Activated CD4-positive, alpha-beta T cell treated with anti-CD3 and anti-CD28 coated beads, Interleukin-2, Interleukin-4, amounts not matched to agents 100 ng/mL and 50 ng/mL, durations not matched to agents 16 hours and 8 hours (primary cell): ENCODE measurements at places on chromosomes 1 and 21.

DNA sequence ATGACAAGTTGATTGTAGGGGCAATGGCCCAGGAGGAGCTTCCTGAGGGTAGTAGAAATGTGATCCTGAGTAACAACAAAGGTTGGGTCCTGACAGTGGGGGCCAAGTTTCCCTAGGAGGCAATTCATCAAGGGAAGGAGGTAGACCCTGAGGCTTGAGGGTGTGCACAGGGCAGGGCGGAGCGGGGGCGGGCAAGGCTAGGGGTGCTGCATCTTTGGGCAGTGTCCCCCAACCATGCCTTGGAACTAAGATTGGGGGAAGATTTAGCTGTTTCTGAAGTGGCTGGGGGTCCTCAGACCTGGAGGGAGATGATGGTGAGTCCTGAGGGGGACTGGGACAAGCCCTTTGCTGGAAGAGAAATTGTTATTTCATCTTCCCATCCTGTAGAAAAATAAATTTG lies 50.9 kb downstream of the HUNK start:
- DNase-seq, result no peak

GRCh38 chr1:204139088-204139487 lies 12.8 kb downstream of the ETNK2 start:
- no peak for DNase-seq

GRCh38 chr1:81836007-81836626 lies 35.4 kb downstream of the ADGRL2 start:
- no peak for DNase-seq

GRCh38 chr21:46627726-46628125 lies 7.7 kb upstream of the PRMT2 start:
- DNase-seq, result no peak

DNA sequence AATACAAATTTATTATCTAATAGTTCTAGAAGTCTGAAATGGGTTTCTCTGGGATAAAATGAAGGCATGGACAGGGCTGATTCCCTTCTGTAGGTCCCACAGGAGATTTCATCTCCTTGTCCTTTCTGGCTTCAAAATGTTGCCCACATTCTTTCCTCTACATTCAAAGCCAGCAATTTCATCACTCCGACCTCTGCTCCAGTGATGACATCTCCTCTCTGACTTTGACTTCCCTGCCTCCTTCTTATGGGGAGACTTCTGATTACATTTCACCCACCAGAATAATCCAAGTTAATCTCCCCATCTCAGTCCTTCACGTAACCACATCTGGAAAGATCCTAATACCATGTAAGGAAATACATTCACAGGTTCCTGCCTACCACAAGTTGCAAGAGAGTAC lies 358.0 kb upstream of the C1orf87 start:
- DNase-seq, result no peak

DNA sequence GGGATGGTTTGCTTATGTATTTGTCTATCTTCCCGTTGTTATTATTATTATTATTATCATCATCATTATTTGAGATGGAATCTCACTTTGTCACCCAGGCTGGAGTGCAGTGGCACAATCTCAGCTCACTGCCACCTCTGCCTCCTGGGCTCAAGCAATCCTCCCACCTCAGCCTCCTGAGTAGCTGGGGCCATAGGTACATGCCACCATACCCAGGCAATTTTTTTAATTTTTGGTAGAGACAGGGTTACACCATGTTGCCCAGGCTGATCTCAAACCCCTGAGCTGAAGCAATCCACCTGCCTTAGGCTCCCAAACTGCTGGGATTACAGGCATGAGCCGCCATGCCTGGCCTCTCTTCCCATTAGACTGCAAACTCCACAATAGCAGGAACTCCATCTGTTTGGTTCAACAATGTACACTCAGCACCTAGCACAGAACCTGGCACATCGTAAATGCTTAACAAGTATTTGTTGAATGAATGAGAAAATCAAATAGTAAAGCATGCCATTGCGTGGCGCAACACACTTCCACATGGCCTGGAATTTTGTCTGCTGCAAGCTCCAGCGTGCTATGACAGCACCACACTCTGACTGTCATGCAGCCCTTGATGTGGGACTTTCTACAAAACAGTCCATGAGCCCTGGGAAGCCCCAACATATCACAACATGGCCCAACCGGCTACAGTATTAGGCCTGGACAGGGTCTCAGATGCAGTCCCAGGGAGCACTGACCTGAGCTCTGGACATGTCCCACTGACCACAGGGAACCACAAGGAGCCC lies 3.8 kb upstream of the TINAGL1 start:
- no peak for DNase-seq

DNA sequence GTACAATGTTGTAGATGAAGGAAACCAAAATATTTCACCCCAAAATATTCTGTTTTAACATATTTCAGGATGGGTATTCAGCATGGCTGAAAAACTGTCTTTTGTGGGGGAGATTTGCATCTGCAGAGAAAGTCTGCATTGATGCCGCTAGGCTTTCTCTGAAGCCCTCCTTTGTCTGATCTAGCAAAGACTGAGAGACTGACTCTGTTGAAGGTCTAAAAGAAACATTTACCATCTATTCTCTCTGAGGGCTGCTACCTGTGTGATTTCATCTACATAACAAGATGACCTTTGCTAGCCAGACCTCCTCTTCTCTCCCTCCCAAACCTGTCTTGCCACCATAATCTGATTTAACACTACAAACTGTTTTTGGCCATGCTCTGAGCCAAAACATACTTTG lies 12.4 kb upstream of the MT1HL1 start:
- no peak for DNase-seq

- DNase-seq, result no peak
Observed at GRCh38 chr1:22709891-22710700, 543 bp upstream of the EPHB2 start.

GRCh38 chr1:115833856-115834255 lies 7.1 kb downstream of the NHLH2 start:
- DNase-seq, result no peak

DNA sequence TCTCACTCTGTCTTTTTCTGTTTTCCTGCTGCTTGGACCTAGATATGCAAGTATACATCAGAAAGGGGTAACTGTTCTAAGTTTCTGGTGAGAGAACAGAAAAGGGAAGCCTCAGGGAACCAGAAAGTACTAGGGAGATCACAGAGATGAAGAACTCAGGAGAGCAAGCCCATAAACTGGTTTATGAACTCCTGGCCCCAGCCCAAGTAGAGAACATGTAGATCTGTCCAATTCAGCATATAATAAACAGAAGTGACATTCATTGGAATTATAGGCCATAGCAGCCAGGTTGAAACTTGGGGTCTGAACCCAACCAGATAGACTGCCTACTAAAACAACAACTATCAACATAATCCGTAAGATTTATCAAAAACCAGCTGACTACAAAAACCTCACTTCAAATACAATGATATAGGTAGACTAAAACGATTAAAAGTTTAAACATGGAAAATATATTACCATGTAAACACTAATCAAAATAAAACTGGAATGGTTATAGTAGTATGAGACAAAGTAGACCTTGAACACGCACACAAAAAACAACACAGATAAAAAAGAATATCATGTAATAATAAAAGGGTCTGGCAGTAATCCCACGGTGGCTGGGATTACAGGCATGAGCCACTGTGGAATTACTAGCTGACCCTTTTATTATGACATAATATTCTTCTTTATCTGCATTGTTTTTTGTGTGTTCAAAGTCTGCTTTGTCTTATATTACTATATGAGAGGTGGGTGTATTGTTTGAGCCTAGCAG lies 65.0 kb downstream of the ZSWIM5 start:
- no peak for DNase-seq

DNA sequence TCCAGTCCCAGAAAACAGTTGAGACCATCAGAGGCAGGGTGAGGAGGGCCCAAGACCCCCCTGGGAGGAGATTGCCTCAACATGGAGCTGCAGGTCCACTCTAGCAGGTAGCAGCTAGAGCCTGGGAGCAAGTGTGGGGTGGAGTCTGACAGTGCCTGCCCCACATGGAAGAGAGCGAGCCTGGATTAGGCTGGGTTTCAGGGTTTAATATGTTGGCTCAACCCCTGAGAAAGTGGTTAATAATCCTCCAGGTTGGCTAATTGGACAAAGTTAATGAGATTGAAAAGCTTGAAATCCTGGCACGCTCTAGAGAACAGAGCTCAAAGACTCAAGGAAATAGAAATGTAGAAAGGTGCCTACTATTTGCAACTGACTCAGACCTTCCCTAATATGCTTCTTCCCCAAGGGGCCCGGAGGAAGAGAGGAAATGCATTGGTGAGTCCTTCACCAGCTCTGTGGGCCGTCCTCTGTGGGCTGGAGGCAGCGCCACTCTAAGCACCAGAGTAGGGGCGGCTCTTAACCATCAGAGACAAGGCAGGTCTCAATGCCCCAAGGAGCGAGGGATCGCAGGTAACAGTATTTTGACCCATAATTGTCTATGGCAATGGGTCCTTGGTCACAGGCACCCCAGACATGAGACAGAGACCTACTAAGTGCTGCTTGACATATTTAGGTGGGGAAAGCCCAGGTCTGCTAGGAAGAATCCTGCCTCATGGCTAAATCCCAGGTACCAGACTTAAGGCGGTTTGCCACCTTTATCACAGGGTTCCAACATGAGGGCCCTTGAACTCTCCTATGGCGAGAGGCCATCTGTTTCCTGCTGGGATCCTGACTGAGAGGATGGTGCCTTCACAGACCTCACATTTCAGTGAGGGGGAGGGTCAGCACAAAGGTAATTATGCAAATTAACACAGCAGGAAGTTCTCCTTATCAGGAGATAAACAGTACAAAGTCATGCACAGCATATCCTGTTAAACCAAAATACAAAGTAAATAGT lies 33.8 kb downstream of the RSPH1 start:
- no peak for DNase-seq

DNA sequence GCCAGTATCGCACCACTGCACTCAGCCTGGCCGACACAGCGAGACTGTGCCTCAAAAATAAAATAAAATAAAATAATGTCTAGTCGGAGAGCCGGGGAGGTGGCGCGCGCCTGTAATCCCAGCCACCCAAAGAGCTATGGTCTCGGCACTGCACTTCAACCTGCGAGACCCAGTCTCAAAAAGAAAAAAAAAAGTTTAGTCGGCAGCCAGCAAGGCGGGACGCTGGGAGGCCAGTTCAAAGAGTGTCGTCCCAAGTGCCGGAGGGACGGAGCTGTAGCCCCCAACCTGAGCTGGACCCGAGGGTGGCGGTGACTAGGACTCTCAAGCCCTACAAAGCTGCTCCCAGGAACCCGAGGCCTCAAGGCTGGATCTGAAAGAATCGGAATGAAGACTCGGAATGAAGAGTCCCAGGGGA lies 632 bp upstream of the FALEC start:
- no peak for DNase-seq
